ENCODE measurements at places on chromosomes 4 and X.

- no peak overlapping the region for H3K4me3 ChIP-seq
- no peaks in the 10 kb centered on the region for H3K27me3 ChIP-seq
- no peak for DNase-seq
- H3K27ac ChIP-seq: no peak overlapping the region
- H3K36me3 ChIP-seq: no peaks in the 10 kb centered on the region
- peaks cover 14% of the 10 kb centered on the region for H3K4me1 ChIP-seq
These were observed 41.4 kb downstream of the MAML3 start for GRCh38 chr4:140112576-140112975.

- H3K36me3 ChIP-seq: no peaks in the 10 kb centered on the region
- H3K27ac ChIP-seq: no peak overlapping the region
- peaks cover 16% of the 10 kb centered on the region for H3K4me1 ChIP-seq
- no peaks in the 10 kb centered on the region for H3K27me3 ChIP-seq
- H3K4me3 ChIP-seq: no peak overlapping the region
- DNase-seq: no peak
These were observed 100.2 kb downstream of the AFF2 start for GRCh38 chrX:148600581-148600980.

DNA sequence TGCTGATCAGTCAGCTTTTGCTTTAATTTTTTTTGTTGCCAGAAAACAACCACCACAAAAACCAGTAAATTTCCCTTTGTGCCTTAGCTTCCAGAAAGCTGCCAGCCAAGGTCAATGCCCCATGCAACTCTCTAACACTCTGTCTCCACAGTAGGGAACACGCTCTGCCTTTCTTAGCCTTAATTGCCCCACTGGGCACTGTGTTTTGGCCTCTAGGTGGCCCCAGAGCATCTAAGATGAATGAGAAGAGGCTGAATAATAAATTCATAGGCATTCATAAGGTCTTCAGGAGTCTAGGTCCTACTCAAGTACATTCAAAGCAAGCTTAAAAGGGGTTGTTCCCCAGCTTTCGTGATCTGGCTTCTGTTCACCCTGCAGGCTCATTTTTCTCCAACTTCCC lies 57.7 kb upstream of the PASD1 start:
- H3K4me1 ChIP-seq: peaks cover 16% of the 10 kb centered on the region
- no peaks in the 10 kb centered on the region for H3K27me3 ChIP-seq
- no peaks in the 10 kb centered on the region for H3K36me3 ChIP-seq
- DNase-seq: peak; percentile 47
- H3K4me3 ChIP-seq: no peak overlapping the region

DNA sequence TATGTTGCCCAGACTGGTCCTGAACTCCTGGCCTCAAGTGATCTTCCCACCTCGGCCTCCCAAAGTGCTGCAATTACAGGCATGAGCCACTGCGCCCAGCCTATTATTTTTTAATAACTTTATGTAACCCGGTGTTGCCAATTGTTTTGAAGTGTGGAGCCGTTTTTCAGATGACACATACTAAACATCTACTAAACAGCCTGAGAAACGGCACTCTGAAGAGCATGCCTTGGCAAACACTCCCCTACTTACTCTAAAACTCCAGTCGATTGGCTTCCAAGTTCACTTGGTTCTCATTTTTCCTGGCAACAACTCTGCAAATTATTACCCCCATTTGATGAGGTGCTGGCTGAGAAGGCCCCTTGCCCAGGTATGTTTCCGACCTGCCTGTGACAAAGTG lies 131.1 kb downstream of the GPR143 start:
- H3K4me1 ChIP-seq: peaks cover 18% of the 10 kb centered on the region
- no peak for DNase-seq
- H3K27ac ChIP-seq: no peak overlapping the region
- no peak overlapping the region for H3K4me3 ChIP-seq

- H3K36me3 ChIP-seq: peaks cover 19% of the 10 kb centered on the region
- H3K4me1 ChIP-seq: peaks cover 42% of the 10 kb centered on the region
- no peak overlapping the region for H3K27ac ChIP-seq
- no peaks in the 10 kb centered on the region for H3K27me3 ChIP-seq
- DNase-seq: no peak
These were observed 122.5 kb downstream of the PTTG2 start for GRCh38 chr4:38082424-38083385.

DNA sequence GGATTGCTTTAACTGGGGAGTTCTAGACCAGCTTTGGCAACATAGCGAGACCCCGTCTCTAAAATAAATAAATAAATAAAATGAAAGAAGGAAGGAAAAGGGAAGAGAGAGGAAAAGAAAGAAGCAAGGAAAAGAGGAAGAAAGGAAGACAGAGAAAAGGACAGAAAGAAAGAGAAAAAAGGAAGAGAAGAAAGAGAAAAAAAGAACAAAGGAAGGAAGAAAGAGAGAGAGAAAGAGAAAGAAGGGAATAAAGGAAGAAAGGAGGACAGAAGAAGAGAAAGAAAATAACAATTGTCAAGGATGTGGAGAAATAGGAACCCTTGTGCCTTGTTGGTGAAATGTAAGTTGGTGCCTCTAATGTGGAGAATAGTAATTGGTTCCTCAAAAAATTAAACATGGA lies 74.6 kb downstream of the ANAPC4 start:
- no peak overlapping the region for H3K27ac ChIP-seq
- H3K4me1 ChIP-seq: peaks cover 23% of the 10 kb centered on the region
- H3K36me3 ChIP-seq: no peaks in the 10 kb centered on the region
- H3K27me3 ChIP-seq: peaks cover 3% of the 10 kb centered on the region

GRCh38 chrX:30864383-30864785 lies 24.7 kb downstream of the TAB3 start:
- H3K36me3 ChIP-seq: no peaks in the 10 kb centered on the region
- no peaks in the 10 kb centered on the region for H3K27me3 ChIP-seq
- H3K4me1 ChIP-seq: peaks cover 5% of the 10 kb centered on the region
- H3K27ac ChIP-seq: no peak overlapping the region

DNA sequence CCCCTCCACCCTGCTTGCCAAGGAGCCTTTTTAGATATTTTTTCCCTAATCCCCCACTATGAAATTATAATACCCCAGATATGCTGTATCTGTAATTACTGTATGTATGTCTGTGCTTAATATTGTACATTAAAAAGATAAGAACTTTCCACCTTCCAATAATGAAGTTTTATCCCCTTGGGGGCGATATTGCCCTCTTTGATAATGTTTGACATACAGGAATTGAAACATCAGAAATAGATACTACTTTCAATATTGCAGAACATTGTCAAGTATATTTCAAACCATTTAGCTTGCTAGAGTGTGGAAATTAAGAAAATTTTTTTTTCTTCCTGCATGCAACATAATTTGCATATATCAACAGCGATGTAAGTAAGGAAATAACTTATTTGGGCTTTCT lies 58.9 kb downstream of the NAF1 start:
- H3K4me1 ChIP-seq: peaks cover 5% of the 10 kb centered on the region
- DNase-seq: no peak
- no peaks in the 10 kb centered on the region for H3K27me3 ChIP-seq
- no peak overlapping the region for H3K4me3 ChIP-seq
- H3K36me3 ChIP-seq: 0 out of 2 replicates have a peak, but pooled peaks cover 2% of the 10 kb centered on the region

- H3K36me3 ChIP-seq: peaks cover 9% of the 10 kb centered on the region
- no peak for DNase-seq
- no peak overlapping the region for H3K27ac ChIP-seq
- no peak overlapping the region for H3K4me3 ChIP-seq
These were observed 116.3 kb downstream of the STOX2 start for GRCh38 chr4:184021389-184021788.

GRCh38 chr4:123477711-123478209 lies 81.2 kb downstream of the SPRY1 start:
- no peaks in the 10 kb centered on the region for H3K36me3 ChIP-seq
- peaks cover 25% of the 10 kb centered on the region for H3K4me1 ChIP-seq
- no peaks in the 10 kb centered on the region for H3K27me3 ChIP-seq
- no peak for DNase-seq
- no peak overlapping the region for H3K4me3 ChIP-seq
- H3K27ac ChIP-seq: no peak overlapping the region

GRCh38 chr4:101630319-101630986 lies 160.1 kb upstream of the BANK1 start:
- no peak for DNase-seq
- H3K4me3 ChIP-seq: no peak overlapping the region
- no peak overlapping the region for H3K27ac ChIP-seq
- no peaks in the 10 kb centered on the region for H3K27me3 ChIP-seq
- peaks cover 14% of the 10 kb centered on the region for H3K36me3 ChIP-seq

GRCh38 chrX:43964936-43965335 lies 8.3 kb downstream of the NDP start:
- H3K36me3 ChIP-seq: no peaks in the 10 kb centered on the region
- H3K27ac ChIP-seq: no peak overlapping the region
- H3K4me3 ChIP-seq: no peak overlapping the region
- no peak for DNase-seq
- H3K4me1 ChIP-seq: peaks cover 9% of the 10 kb centered on the region
- H3K27me3 ChIP-seq: no peaks in the 10 kb centered on the region

GRCh38 chr4:95541094-95541493 lies 7.7 kb downstream of the UNC5C start:
- no peak for DNase-seq
- H3K27ac ChIP-seq: no peak overlapping the region
- H3K27me3 ChIP-seq: peaks cover 7% of the 10 kb centered on the region
- H3K4me1 ChIP-seq: peaks cover 8% of the 10 kb centered on the region
- no peaks in the 10 kb centered on the region for H3K36me3 ChIP-seq
- H3K4me3 ChIP-seq: no peak overlapping the region

GRCh38 chrX:114611018-114611619 lies 27.2 kb downstream of the HTR2C start:
- peak; percentile 20 for DNase-seq
- peaks cover 32% of the 10 kb centered on the region for H3K4me1 ChIP-seq
- H3K27me3 ChIP-seq: no peaks in the 10 kb centered on the region
- H3K4me3 ChIP-seq: peak overlapping the region; percentile 53
- H3K36me3 ChIP-seq: peaks cover 9% of the 10 kb centered on the region

GRCh38 chr4:184750926-184751584 lies 17.2 kb upstream of the CENPU start:
- no peaks in the 10 kb centered on the region for H3K36me3 ChIP-seq
- peaks cover 44% of the 10 kb centered on the region for H3K4me1 ChIP-seq
- H3K27me3 ChIP-seq: no peaks in the 10 kb centered on the region
- no peak for DNase-seq
- no peak overlapping the region for H3K4me3 ChIP-seq
- no peak overlapping the region for H3K27ac ChIP-seq

Data from WTC11 (cell line).